ENCODE measurements at places on chromosomes 12 and 14. TPM values are rescaled to one million over a fixed set of nuclear protein-coding genes. Genes with fewer than 3 reads are reported as not detected.

- no peak overlapping the region for H3K4me3 ChIP-seq
- no peak for DNase-seq
- H3K36me3 ChIP-seq: no peaks in the 10 kb centered on the region
- no peaks in the 10 kb centered on the region for H3K4me1 ChIP-seq
- H3K27me3 ChIP-seq: no peaks in the 10 kb centered on the region
Observed at GRCh38 chr14:99626041-99626648, 18.8 kb upstream of the HHIPL1 start.

Gene KLRG1
- total RNA-seq: 2.3 TPM

Gene DNAI7
- not detected for total RNA-seq

Gene GPR68
- total RNA-seq: not detected

Gene METAP2
- 109 TPM for total RNA-seq
